ENCODE measurements at places on chromosomes 16 and 17. TPM values are rescaled to one million over a fixed set of nuclear protein-coding genes. Genes with fewer than 3 reads are reported as not detected.

The TAT gene
- 0.35 TPM for total RNA-seq

The SNAI3 gene
- total RNA-seq: not detected

The TNFRSF13B gene
- not detected for total RNA-seq

GRCh38 chr17:82428546-82428945 lies 10.2 kb upstream of the OGFOD3 start:
- no peak for DNase-seq

DNA sequence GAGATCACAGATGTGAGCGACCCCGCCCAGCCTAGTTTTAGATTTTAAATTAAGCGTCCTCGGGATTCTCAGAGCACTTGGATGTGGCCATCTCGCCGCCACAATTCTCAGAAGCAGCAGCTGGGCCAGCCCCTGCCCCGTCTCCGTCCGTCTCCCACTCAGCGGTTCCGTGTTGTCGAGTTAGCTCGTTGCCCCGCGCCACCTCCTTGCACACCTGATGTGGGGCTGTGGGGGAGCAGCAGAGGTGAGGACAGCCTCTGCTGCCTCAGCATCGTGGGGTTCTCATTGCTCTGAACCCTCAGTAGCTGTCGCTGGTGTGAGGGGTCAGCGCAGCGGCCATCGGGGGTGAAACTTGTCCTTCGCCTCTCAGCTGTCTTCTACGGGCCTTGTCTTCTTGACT lies 8.2 kb upstream of the RPL13 start:
- no peak for DNase-seq

DNA sequence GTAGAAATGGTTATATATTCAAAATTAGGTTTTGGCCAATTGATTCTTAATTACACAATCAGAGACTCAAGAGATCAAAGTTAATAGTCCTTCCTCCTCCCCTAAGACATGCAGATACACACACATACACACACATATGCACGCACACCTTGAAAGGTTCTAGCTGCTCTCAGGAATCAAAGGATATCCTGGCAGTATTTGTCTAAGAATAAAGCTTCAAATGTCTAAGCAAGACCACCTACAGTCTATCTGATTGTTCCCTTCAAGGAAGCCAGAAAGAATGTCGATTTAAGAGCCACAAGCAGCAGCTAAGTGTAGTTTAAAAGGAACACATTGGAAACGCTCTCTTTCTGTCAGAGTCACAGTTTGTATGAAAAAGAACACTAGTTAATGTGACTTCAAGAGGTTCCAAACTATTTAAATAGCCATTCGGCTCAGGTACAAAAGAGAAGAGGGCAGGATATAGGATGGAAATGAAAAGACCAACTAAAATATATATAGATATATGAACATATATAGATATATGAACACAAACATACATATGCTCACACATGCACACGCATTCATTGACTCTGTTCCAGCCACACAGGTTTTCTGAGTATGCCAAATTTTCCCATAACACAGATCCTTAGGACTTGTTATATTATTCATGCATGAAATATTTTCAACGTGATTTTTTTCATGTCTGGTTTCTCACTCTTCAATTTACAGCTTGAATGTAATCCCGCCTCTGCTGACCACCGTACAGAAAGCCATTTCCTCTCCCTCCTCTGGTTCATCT lies 79.0 kb downstream of the CDH8 start:
- no peak for DNase-seq

GRCh38 chr16:74611721-74612120 lies 4.8 kb upstream of the GLG1 start:
- DNase-seq: no peak

DNA sequence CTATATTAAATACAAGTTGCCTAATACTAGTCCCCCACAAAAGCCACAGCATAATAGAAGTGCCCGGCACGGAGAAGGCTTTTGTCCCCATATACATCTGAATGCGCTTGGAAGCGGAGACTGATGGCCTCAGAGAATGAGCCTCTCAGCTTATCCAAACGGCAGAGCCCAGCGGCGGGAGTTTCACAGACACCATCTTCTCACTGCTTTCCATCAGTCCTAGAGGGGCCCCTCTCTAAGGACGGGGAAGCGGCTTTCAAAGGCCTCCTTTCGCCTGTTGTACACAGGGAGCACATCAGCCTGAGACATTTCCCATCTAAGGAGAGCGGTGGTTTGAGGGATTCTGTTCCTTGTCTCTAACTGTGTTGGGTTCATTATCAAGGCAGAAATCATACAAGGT lies 16.9 kb downstream of the NXN start:
- no peak for DNase-seq

DNA sequence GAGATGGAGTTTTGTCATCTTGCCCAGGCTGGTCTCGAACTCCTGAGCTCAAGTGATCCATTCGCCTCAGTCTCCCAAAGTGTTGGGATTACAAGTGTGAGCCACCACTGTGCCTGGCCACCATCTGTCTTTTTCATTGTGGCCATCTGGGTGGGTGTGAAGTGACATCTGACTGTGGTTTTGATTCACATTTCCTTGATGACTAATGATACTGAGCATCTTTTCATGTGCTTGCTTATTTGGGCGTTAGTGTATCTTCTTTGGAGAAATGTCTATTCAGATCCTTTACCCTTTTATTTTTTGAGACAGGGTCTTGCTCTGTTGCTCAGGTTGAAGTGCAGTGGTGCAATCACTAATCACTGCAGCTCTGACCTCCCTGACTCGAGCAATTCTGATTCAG lies 53.9 kb upstream of the ERN1 start:
- no peak for DNase-seq

DNA sequence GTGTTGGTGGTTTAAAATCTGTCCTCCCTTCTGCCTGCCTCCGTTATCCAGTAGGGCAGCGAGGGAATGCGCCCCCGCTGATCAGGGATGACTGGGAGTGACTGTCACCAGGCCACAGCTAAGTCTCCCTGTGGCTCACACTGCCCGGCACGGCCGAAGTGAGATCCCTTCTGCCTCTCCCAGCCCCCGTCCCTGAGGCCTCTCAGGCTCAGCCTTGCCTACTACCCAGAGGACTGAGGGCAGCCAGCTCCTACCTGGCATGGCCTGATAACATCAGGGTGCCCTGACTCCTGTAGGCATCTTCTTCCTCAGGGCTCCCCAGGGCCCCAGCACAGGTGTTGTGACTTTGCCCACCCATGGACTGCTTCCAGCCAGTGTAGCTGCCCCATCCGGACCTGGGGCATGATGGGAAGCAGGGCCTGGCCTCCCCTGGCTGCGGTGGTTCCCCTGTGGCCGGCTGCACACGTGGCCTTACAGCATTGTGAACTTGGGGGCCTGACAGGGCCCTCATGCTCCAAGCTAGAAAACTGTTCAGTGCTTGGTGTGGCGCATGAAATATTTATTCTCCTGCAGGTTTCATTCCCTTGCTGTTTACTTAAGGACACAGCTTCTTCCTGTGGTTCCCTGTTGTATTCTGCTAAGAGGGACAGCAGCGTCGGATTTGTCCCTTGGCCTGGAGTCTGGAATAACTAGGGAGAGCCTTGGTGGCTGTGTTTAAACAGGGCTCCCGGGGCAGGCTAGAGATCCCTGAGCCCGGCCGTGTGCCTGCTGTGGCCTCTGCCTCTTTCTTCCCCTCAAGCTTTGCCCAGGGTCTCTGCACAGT lies 30.0 kb downstream of the GINS2 start:
- peak; percentile 72 for DNase-seq

- no peak for DNase-seq
Measured at GRCh38 chr17:57544401-57544800, 200.7 kb downstream of the CCDC182 start.

DNA sequence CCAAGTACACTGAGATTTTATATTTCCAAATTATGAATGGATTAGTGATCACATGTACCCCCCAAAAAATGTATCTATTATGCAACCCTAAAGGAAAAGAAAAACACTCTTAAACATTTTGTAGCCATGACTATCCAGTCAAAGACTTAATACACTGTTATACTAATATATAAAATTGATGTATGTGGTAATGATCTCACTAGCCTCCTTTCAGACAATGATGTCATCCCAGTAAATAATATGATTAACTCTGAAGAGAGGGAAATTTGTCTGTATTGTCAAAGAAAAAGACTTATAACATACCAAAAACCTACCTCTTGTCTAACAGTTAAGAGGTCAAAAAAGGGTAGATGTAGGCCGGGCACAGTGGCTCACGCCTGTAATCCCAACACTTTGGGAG lies 80.7 kb downstream of the USP32 start:
- no peak for DNase-seq

DNA sequence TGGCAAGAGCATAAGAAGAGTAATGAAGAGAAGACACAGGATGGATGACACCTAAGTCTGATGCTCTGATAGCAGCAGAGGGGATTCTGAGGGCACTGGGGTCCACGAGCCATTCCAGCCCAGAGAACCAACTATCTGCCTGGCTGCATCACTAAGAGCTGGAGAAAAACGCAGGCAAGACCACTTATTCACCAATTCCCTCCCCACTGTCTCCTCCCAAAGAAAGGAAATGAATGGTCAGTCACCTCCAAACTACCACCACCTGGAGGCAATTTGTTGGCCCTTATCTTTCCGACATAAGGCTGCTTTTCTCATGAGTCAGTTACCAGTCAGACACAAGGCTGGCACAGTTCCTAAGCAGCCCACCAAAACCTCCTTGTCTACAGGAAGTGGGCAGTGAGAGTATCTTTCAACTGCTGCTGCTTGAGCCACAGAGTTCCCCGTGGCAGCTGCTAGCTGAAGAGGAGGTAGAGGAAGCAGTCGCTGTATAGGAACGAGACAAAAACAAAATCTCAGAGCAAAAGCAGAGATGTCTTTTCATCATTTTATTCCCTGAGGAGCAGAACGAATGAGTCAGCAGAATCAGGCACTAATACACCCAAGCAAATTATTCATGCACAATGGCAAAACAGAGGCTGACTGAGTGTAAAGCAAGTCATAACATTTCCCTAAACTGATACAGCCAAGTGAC lies 111.1 kb downstream of the SMG6 start:
- DNase-seq: no peak

DNA sequence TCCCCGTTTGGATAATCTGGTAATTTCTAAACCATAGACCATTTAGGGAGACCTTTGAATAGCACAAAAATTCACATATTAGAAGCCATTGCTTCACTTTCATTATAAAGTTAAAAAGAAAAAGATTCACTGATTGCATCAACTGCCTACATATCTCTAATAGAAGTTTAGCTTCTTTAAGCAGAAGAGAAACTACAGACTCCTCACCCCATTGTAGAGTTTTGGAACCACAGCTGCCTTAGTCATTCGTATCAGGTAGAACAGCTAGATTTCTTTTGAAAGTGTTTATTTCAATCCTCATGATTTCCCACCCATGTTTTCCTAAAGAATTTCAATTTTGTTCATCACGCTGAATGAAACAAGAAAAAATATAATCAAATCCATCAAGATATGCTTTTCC lies 144.8 kb downstream of the CDH8 start:
- DNase-seq: no peak
